MCF 10A (cell line): ENCODE measurements at places on chromosomes 6 and 20.

- no peak for DNase-seq
Observed at GRCh38 chr20:6704132-6704861, 63.2 kb upstream of the BMP2 start.

DNA sequence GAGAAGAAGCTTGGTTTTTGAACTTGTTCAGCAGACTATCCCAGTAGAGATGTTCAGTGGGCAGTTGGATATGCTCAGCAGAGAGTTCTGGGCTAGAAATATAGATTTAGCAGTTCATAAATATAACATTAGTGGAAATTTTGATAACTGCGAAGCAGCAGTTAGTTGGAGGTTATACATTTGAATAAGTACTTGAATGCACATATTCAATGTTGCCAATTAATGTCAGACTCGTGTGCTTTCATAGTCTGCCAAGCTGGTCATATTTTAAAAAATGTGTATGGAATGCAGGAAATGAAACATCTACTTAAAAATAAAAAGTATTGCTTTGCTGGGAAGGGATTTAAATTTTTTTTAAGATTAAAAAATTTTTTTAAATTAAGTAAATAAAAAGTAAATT, 92.5 kb upstream of the E2F3 start:
- DNase-seq: no peak

DNA sequence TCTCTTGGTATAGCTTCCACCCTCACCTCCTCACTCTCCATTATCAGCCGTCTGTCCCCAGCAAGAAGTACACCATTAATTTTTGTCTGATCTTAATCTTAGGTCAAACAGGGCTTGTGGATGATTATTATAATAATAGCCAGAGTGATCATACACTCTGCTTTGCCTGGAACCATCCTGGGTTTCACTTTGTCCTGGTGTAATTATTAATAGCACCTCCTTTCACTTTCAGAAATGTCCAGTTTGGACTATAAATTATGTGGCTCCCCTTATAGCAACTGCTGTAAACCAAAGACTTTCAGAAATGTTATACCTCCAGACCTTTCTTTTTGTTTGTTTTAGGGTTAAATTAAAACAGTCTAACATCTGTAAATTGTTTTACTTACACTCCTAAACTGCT, 951 bp upstream of the TRIM31 start:
- DNase-seq: no peak

DNA sequence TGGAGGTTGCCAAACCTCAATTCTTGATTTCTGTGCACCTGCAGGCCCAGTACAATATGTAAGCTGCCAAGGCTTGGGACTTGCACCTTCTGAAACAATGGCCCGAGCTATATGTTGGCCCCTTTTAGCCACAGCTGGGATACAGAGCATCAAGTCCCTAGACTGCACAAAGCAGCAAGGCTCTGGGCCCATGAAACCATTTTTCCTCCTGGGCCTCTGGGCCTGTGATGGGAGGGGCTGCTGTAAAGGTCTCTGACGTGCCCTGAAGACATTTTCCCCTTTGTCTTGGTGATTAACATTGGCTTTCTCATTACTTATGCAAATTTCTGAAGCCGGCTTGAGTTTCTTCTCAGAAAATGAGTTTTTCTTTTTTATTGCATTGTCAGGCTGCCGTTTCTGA, 40.5 kb upstream of the SLC35F1 start:
- no peak for DNase-seq

GRCh38 chr20:19291024-19291817, 78.8 kb downstream of the SLC24A3 start:
- no peak for DNase-seq

- DNase-seq: peak; percentile 43
Observed at GRCh38 chr6:42555477-42556457, 8.1 kb upstream of the UBR2 start.

GRCh38 chr20:32562495-32562911, 22.6 kb downstream of the NOL4L start:
- DNase-seq: no peak

DNA sequence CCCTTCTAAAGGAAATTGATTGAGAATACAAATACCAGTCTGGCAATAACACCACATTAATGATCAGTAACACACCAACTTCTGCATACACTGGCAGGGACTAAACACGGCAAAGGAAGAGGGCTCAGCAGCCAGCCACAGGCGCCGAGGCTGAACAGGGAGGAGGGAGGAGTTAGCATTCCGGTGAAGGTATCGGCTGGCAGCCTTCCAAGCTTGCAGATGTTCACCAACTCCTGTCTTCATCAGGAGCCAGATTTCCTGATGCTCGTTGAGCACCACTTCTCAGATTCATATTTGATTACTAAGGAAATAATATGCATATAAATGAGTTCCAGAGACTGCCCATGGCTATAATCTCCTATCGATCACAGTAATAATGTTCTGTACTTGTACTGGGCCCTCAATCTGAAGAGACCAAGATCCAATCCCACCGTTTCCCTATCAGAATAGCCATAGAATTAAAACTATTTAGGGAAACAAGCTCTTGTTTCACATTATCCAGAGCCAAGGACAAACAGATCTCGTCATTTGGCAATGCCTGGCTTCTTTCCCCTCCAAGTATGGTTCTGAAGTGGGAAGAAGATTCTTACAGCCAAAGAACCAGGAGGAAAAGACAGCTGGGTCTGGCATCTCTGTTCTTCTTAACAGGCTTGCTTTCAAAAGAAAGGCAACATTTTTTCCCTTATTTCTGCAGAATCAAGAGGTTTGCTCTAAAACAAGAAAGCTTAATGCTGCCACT, 42.2 kb downstream of the GFOD1 start:
- DNase-seq: peak; percentile 87

DNA sequence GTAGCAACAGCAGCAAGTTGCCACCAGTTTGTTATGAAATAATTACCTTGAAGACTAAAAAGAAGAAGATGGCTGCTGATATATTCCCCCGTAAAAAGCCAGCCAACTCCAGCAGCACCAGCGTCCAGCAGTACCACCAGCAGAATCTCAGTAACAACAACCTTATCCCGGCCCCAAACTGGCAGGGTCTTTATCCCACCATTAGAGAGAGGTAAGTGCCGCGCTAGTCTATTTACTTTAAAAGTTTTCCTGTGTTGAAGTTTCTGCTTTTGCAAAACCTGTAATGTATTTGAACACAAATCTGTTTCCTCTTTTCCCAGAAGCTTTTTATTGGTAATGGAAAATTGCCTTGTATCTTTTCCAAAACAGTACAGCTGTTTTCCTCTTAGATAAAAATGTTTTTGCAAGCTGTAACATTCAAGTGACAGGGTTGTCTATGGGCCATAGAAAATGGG, 725 bp downstream of the BTBD3 start:
- DNase-seq: no peak

GRCh38 chr6:28543651-28544610, 18.2 kb downstream of the GPX5 start:
- no peak for DNase-seq

DNA sequence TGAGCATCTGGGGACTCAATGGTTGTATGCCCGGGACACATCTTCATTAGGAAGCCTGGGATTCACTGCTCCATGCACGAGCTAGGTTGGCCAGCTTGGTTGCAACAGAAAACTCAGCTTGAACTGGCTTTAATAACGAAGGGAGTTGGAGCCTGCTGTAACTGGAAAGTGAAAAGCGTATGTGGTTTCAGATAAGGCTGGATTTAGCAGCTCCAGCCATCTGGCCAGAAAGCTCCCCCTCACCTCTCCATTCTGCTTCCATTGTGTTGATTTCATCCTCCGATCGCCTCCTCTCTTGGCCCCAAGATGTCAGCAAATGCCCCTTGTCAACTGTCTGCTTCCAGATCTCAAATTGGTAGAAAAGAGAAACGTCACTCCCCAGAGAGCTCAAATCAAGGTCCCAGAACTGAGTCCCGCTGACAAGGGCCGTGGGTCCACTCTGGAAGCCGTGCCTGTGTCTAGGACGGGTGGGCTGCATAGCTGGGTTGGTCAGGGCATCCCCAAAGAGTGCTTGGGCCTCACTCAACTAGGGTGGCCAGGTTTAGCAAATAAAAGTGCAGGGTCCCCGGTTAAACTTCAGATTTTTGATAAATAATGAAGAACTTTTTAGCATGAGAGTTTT, 117.0 kb upstream of the PMEPA1 start:
- DNase-seq: no peak

- DNase-seq: no peak
Observed at GRCh38 chr6:106530502-106530901, 98.8 kb downstream of the RTN4IP1 start.

DNA sequence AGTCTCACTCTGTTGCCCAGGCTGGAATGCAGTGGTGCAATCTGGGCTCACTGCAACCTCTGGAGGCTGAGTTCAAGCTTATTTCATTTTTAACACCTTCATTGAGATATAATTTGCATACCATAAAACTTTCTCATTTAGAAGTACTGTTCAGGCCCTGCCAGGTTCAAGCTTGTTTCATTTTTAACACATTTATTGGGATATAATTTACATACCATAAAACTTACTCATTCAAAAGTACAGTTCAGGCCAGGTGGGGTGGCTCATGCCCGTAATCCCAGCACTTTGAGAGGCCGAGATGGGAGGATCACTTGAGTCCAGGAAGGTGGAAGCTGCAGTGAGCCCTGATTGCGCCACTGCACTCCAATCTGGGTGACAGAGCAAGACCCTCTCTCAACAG, 5.5 kb downstream of the OR2B6 start:
- DNase-seq: peak; percentile 3

DNA sequence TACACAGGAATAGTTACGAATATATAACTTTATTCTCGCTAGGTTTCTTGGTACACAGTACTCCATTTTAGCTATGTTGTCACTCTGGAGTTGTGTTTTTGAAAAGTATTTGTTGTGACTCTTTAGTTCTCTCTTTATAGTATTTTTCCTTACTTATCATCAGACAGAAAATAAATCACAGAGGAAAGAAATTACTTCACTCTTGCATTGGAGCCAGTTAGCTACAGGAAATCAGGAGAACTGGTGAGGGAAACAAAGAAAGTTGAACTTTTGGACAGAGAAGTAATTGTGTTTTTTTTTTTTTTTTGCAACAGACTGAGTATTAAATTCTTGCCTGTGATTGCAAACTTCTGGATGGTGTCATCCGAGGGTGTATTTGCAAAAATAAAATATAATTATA, 33.9 kb downstream of the DSE start:
- DNase-seq: no peak

DNA sequence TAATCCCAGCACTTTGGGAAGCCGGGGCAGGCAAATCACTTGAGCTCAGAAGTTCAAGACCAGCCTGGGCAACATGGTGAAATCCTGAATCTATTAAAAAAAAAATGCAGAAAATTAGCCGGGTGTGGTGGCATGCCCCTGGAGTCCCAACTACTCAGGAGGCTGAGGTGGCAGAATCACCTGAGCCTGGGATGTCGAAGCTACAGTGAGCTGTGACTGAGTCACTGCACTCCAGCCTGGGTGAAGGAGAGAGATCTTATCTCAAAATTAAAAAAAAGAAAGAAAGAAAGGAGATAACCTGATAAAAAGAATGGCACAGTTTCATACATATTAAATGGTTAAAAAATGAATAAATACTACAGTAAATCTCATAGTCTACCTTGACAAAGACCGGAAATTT, 123.6 kb upstream of the TNFAIP3 start:
- DNase-seq: no peak

GRCh38 chr20:32343439-32343838, 14.7 kb upstream of the ASXL1 start:
- DNase-seq: peak; percentile 90

GRCh38 chr6:136503303-136504029, 46.8 kb downstream of the MAP7 start:
- no peak for DNase-seq

GRCh38 chr6:149861603-149862423, 2.3 kb downstream of the LRP11 start:
- no peak for DNase-seq

DNA sequence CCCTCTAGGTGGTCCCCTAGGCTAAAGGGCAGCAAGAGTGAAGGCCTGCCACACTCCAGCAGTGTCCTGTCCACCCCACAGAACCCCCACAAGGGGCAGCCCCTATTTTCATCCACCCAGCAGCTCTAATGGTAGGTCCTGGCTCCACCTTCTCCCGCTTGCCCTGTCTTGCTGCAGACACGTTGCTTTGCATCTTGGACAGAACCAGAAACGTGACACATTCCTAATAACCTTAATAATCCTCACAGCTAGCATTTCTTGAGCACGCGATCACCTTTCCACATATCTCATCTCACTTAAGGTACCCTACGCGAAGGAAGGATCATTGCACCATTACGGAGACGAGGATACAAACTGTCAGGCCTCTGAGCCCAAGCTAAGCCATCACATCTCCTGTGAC, 11.7 kb upstream of the SLC22A23 start:
- no peak for DNase-seq

DNA sequence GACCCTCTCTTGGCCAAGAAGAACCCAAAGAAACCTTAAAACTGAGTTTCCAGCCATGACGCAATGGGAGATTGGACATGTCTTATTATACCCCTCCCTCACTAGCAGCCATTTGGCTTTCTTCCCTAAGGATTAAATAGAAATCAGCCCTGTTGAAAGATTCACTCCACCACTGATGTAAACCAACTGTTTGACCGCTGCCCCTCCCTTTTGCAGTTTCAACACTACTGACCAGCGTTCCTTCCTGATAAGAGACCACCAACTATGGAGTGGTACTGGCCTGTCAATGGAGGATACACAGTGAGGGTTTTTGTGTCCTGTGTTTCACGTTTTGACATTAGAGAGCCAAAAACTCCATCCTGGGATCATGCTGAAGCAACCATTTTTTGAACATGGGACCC, 53.2 kb upstream of the CD2AP start:
- DNase-seq: no peak
